ENCODE measurements at places on chromosomes 3 and 15.

- DNase-seq = no peak
These were observed 3.3 kb downstream of the WDR49 start for GRCh38 chr3:167650459-167650858.

DNA sequence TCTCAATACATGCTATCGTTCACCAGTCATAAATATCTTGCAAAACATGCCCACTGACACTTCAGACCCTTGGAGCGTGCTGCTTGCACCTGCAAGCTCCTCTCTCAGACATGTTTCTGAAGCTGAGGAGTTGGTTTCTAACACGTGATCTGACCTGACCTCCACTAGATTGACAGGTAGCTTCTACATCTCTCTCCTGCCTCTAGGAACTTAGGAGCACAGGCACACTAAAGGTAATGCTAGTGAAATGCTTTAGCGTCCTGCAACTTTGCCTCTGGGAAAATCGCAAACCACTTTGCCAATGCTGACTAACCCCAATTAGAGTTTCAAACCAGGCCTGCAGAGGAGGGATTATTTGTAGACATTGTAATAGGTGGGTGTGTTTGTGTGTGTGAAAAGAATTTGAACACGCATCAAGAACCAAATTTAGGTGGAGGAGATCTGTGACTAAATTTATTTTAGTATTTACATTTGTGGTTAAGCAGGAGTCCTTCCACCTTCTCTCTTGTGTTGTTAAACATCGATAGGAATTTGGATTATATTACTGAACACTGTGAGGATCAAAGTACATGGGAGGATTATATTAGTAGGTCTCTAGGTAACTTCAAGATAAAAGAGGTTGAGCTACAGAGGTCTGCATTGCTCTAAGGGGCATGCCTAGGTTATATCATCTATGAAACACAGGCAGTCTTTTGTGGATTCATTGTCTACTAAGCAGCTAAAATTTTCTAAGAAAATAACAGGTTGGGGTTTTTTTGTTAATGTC lies 86.7 kb upstream of the ZBED2 start:
- DNase-seq = no peak

GRCh38 chr3:85846940-85847339 lies 888.2 kb downstream of the CADM2 start:
- no peak for DNase-seq

DNA sequence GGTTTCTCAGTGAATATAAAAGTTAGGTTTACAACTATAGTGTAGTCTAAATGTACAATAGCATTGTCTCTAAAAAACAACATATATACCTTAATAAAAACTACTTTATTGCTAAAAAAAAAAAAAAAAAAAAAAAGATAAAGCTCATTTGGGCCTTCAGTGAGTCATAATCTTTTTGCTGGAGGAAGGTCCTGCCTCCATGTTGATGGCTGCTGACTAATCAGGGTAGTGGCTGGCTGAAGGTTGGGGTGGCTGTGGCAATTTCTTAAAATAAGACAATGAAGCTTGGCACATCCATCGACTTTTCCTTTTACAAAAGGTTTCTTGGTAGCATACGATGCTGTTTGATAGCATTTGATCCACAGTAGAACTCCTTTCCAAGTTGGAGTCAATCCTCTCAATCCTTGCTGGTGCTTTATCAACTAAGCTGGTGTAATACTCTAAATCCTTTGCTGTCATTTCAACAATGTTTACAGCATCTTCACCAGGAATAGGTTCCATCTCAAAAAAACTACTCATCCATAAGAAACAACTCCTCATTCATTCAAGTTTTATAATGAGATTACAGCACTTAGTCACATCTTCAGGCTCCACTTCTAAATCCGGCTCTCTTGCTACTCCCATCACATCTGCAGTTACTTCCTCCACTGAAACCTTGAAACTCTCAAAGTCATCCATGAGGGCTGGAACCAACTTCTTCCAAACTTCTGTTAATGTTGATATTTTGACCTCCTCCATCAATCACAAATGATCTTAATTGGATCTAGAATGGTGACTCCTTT lies 13.3 kb downstream of the ZNF280D start:
- no peak for DNase-seq

DNA sequence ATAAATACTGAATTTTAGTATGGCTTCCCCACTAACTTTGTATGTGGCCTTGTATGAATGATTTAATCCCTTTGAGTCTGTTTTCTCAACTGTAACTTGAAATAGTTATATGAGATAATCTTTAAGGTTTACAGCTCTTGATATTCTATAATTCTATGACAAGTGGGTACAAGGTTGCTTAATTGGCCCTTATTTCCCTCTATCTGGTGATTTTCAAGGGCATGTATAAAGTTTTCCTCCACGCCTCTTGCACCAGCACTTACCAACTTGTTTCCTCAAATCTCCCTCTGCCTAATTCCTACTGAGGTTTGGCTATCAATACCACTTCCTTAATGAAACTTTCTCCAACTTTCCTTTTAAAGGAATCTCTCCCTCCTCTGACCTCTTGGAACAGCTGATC lies 112.9 kb downstream of the ISL2 start:
- DNase-seq = no peak

- no peak for DNase-seq
These were observed 405.7 kb upstream of the MCTP2 start for GRCh38 chr15:93825682-93826081.

GRCh38 chr3:116716490-116716889 lies 6.9 kb downstream of the TUSC7 start:
- no peak for DNase-seq

DNA sequence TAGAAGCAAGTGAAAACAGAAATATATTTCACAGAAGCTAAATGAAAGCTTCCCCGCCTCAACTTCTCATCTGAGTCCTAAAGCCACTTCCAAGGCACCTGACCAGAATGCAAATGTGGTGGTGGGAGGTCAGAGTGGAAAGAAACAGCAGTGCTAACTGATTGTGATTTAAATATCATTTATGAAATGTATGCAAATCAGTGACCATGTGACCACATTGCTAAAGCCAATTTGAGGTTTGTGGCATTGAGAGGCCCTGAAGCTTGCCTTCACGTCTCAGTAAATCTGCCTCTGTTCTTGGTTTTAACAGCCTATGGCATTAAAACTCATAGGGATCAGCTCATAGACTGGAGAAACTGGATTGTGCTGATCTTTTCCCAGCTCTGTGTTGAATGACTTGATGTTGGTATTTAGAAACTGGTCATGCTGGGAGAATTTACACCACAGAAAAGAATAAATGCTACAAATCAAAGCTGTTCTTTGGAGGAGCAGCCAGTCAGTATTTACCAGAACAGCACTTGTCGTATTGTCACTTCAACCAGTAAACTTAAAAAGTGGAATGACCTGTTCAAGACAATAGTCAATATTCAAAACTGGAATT lies 481.4 kb upstream of the ALCAM start:
- no peak for DNase-seq

GRCh38 chr15:66635817-66636216 lies 66.2 kb upstream of the SMAD6 start:
- no peak for DNase-seq

DNA sequence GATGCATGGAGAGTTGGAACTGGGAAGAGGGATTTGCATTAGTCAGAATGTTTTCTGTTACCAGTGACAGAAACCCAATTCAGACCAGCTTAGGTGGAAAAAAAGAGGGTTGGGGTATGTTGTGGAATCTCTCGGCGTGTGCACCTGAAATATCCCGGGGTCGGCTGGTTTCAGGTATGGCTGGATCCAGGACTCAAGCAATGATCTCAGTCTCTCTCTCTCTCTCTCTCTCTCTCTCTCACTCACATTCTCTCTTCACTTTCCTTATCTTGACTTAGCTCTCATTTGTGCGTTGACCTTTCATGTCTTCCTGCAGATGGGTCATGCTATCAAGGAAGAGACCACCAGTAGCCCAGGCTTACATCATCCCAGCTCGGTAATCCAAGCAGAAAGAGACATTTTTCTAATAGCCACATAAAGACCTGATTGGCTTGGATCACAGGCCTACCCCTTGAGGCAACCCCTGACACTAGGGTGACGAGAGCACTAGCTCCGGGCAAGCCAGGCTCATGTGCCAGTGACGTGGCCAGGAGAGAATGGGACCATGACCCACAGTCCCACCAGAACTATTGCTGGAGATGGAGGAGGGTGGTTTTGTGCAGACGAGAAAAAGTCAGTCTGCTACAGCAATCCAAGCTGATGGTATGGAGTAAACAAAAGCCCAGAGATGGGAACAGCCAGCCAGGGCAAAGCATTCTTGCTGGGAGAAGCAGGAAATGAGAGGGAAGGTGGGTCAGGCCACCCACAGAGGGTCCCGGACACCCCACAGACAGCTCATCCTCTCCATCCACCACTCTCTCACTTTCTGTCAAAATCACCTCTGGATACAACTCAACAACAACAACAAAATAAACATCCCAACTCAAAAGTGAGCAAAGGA lies 91.7 kb downstream of the CHSY1 start:
- no peak for DNase-seq

DNA sequence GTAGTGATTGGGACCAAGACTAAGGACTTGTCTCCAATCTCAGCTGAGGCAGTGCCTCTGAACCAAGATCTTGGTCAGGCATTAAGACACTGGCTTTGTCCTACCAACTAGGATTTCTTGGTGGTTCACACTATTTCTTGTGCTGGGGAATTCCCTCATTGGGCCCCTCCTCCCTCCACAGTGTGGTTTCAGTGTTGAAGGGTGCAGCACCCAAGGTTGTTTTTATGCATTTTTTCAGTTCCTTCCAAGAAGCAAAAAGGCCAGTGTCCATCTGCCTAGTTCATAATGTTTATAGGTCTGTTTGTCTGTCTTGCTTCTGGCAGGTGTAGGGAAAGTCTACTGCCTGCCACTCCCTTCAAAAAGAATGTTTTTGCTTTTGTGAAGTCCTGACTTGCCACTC lies 10.6 kb upstream of the ITPKA start:
- DNase-seq = peak; percentile 88

DNA sequence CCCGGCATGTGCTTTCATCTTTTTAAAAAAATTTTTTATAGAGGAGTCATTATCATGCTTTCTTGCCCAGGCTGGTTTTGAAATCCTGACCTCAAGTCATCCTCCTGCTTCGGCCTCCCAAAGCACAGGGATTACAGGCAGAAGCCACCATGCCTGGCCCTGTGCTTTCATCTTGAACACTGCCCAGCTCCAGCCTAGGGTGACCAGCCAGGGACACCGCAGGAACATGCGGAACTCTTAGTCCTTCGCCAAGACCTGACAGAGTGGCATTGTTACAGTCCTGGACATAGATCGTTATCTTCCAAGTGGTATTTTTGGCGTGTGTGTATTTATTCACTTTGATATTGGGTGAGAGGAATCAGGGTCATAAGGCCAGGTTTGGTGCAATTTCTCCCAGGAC lies 7.9 kb upstream of the FURIN start:
- no peak for DNase-seq

GRCh38 chr3:98325055-98325454 lies 28.6 kb upstream of the OR5K4 start:
- no peak for DNase-seq

GRCh38 chr3:160224811-160225175 lies 429 bp upstream of the C3orf80 start:
- DNase-seq = no peak

DNA sequence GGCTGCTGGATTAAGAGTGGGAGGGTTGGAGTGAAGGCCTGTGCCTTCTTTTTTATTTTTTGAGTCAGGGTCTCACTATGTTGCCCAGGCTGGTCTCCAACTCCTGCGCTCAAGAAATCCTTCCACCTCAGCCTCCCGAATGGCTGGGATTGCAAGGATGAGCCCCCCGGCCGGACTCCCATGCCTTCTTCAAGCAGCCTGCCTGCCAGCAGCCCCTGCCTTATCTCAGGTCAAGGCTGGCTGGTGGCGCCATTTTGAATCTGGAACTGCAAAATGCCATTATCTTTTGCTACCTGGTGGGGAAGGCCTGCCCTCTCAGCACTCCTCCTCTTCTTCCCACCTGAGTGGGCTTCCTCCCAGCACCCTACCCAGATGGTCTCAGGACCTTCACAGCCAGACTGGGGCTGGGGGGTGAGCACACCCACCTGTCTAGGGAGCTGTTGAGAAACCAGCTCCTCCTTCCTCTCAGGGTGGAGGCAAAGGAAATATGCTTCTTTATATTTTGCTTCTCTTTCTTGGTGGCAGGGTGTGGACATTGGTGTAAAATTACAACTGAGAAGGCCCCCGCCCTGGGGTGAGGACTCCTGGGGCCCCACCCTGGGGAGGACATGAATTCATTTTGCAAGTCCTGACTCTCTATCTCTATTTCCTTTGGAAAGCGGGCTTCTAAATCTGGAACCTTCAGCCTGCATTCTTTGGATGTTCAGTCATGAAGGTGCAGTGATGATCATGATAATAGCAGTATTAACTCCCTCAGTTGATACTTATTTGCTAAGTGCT lies 7.7 kb upstream of the FLNB start:
- no peak for DNase-seq

DNA sequence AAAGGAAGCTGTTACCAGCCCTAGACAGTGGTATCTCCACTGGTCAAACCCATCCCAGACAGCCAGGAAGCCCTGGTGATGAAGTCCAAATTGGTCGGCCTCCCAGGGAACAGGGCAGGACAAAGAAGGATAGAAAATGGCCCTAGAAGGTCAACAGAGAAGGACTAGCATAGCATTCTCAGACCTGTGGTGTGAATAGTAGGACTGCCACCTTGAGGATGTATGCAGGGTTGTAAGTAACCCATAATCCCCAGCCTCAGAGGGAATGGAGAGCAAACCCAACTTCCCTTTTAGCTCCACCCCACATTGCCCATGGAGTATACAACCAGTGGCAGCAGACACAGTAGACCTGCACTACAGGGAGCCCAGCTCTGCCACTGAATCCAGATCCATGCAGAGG lies 68.6 kb upstream of the EIF1B start:
- no peak for DNase-seq

- DNase-seq = no peak
These were observed 60.5 kb upstream of the PRR23C start for GRCh38 chr3:139105154-139105702.

GRCh38 chr3:61669668-61670299 lies 108.4 kb downstream of the PTPRG start:
- no peak for DNase-seq

- DNase-seq = no peak
These were observed 399.0 kb upstream of the TPM1 start for GRCh38 chr15:62643572-62643971.

GRCh38 chr3:15284121-15284889 lies 48.1 kb downstream of the SH3BP5 start:
- no peak for DNase-seq

- peak; percentile 3 for DNase-seq
These were observed 617.4 kb downstream of the CADM2 start for GRCh38 chr3:85576091-85576690.

DNA sequence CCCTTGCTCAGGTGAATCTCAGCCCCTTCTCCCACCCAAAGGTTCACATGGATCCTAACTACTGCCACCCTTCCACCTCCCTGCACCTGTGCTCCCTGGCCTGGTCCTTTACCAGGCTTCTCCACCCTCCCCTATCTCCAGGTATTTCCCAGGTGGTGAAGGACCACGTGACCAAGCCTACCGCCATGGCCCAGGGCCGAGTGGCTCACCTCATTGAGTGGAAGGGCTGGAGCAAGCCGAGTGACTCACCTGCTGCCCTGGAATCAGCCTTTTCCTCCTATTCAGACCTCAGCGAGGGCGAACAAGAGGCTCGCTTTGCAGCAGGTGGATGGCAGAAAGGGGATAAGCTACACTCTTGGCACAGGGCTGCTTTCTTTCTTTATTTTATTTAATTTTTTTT lies 4.5 kb downstream of the FAM131A start:
- no peak for DNase-seq

GRCh38 chr3:111712294-111713167 lies 117.4 kb upstream of the ZBED2 start:
- DNase-seq = no peak

Data from GM19239 (cell line).